ENCODE measurements at places on chromosomes 2 and 18. TPM values are rescaled to one million over a fixed set of nuclear protein-coding genes. Genes with fewer than 3 reads are reported as not detected.

- no peak for DNase-seq
Measured at GRCh38 chr2:75666911-75667310, 20.3 kb downstream of the MRPL19 start.

E2F6 gene
- 20.4 TPM for polyA plus RNA-seq

GRCh38 chr2:52639692-52640091, 1127.9 kb upstream of the CHAC2 start:
- no peak for DNase-seq

GRCh38 chr2:26399771-26400376, 1.8 kb upstream of the DRC1 start:
- no peak for DNase-seq

DNA sequence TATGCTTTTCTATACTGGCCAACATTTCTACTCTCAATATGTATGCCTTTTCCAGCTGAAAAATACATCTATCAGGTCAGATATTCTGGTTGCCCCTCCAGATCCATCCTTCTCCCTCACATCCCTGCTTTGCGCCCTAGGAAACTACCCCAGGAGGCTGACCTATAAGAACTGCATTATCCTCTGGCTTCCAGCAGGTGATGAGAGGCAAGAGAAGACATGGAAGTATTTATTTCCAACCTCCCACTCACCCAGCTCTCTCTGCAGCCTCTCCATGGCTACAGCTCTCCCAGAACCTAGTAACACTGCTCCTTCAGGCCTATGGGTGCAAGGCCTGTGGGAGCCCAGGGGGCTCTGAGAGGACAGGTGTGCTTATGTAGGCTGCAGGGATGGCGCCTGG, 42.9 kb downstream of the ARID5A start:
- no peak for DNase-seq

GRCh38 chr2:55917117-55917516, 6.5 kb downstream of the EFEMP1 start:
- no peak for DNase-seq

SCN3A gene
- 0.53 TPM for polyA plus RNA-seq

MOGAT1 gene
- not detected for polyA plus RNA-seq

DNA sequence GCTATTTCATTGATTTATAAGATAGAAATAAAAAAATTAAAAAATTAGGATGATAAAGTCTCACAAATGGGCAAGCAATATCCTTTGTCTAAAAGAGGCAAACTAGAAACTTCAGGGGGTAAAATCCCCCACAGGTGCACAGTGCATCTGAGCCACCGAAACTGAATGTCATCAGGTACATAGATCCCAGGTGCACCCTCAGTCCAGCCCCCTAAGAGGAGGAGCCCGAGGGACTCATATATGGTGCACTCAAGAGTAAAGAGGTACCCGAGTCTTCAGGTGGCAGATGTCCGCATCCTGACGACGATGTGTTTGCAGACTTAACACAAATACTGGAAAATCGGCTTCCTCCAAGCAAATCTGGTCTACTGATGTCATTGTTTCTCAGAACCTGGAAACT, 11.3 kb downstream of the QPCT start:
- no peak for DNase-seq

GPAT2 gene
- polyA plus RNA-seq = 5.6 TPM

DNA sequence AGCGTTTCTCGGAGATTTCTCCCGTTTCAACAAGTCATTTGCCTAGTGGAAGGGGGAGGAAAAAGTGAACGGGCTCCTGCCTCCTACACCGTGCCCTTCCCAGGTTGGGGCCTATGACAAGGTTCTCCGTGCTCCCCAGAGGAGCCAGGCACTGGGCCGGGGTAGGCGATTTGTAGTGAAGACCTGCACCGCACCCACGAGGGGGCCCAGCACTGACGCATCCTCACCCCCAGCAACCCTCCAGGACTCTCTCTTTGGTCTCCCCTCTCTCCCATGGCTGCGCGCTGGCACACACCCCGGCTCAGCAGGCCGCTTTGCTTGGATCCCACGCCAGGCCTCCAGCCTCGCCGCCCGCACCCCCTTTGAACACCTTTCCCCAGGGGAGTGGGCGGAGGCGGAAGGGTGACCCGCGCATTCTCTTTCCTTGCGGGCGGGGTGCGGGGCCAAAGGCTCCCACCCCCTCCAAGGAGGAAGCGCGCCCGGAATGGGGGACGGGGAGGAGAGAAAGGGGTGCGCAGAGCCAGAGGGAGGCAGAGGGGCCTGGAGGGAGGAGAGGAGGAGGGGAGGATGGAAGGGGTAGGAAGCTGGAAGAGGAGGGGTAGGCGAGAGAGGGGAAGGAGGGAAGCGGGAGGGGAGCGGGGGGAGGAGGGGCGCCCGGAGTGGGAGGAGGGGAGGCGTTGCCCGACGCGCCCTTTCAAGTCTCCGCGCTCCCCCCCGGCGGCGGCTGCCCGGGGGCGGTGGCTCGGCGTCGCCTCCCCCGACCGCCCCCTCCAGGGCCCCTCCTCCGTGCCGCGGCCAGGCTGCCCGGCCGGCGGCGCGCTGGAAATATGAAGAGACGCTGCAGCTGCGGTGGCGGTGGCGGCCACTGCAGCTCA, at the start of gene APCDD1:
TSS of gene APCDD1 (plus strand) at position 830 of the 875 bp plus-strand sequence. CDS start 347 bp downstream, outside the sequence.
- no peak for DNase-seq

GRCh38 chr2:111640480-111640879, 243.5 kb downstream of the ANAPC1 start:
- no peak for DNase-seq

GRCh38 chr18:49847524-49847923, 34.2 kb upstream of the ACAA2 start:
- no peak for DNase-seq

- no peak for DNase-seq
Measured at GRCh38 chr18:3485153-3486149, 35.5 kb downstream of the TGIF1 start.

CNTNAP5 gene
- 0.03 TPM for polyA plus RNA-seq

GRCh38 chr18:68803356-68803755, 5.5 kb downstream of the CCDC102B start:
- peak; percentile 73 for DNase-seq

DNA sequence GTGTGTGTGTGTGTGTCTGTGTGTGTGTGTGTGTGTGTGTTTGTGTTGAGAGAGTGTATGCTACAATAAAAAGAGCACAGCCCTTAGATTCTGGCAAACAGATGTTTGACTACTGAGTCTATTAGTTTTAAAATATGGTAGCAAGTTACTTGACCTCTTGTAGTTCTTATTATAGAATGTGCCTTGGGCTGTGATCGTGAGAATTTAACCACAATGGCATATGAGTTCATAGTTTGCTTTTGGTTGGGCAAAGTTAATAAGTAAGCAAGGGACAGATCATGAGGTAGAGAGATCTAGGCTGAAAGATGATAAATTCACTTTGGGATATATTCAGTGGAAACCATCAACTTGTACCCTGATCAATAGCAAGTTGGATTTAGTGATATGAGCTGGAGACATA, 334.3 kb upstream of the VWC2L start:
- no peak for DNase-seq

DNA sequence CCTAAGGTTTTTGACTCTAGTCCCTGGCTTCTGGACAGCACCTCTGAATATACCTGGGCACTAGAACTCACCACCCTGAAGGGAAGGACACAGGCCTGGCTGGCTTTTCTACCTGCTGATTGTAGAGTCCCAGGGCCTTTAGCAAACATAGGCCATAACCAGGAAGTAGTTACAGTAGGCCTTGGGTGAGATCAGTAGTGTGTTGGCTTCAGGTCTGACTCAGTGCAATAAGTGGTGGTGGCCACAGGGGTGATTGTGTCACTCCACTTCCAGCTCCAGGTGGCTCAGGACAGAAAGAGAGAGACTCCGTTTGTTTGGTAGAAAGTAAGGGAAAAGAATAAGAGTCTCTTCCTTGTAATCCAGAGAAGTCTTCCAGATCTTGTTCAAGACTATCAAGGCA, 101.7 kb upstream of the LGALSL start:
- DNase-seq = no peak

DNA sequence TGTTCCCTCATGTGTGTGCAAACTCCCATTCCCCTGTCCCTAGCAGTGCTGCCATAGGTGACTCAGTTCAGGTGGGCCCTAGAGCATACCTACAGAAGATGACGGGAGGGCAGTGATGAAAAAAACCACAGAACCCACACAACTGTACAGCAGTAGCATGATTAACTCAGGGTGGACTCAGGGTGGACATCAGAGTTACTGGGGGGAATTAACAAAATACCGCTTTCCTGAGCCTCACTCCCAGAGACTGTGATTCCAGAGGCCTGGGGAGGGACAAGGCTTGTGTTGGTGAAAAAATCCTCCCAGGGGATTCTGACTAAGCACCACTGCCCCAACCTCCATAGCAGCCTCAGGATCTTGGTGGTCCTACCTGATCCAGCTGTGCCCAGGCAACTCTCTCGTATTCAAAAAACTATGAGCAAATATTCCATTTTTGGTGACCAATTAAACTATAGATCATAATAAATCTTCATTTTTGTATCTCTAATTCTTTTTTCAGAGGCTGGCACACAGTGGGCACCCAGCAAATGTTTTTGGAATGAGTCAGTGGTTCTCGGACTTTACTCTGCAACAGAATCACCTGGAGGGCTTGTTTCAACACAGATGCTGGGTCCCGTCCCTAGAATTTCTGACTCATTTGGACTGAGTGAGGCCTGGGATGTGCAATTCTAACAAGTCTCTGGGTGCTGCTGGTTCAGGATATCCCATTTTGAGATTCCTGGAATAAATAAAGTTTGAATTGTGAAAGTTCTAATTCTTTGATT, 84.1 kb upstream of the NABP1 start:
- no peak for DNase-seq

GRCh38 chr2:227597036-227597435, 1.7 kb upstream of the SCYGR2 start:
- DNase-seq = peak; percentile 24

DNA sequence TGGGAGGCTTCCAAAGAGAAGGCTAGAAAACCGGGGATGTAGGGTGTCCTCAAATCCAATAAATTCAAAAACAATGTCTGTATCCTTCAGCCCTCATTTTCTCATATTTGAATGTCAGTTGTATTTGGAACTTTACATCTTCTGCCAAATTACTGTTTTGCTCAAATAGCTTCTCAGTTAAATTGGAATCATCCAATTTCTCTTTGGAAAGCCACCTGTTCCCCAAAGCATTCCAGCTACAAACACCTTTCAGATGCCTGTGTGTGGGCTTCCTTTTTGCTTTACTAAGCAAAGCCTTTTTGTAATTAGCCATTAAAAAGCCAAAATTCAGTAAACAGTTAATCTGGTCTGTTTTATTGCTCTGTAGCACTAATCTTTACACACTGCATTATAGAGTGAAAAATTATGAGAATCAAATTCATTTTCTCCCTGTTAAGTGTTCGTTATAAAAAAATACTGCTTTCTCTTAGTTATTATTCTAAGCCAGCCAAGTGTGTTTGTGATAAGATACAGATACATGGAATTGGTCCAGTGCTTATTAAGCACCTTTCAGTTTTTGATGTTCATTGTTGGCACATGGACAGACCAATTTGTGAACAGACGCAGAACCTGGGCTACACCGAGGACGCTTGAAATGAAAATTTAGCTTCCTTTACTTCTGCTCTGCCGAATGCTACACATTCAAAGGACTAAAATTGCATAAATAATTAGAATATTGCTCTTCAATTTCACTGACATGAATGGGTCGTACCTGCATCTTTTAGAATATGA, 151.6 kb downstream of the RTN4 start:
- DNase-seq = no peak

- no peak for DNase-seq
Measured at GRCh38 chr2:168645696-168646338, 156.6 kb upstream of the NOSTRIN start.

GRCh38 chr2:127199223-127199622, 20.9 kb downstream of the CYP27C1 start:
- DNase-seq = no peak

DNA sequence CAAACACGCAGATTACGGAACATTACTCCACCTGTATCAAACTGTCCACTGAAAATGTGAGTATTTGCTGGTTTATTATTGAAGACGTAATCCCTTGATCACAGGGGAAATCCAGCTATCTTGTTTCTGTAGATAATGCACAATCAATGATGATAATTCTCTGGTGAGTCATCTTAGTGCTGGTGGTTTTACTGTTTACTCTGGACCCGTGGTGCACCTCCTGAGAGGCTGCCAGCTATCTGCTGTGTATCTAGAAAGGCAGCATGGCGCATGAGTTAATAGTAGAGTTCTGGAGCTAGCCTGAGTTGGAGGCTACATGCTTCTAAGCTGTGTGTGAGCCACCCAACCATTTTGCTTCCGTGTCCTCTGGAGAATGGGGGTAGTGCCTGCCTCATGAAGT, 6.5 kb downstream of the NCAPH start:
- no peak for DNase-seq

FSHR gene
- polyA plus RNA-seq = 0.43 TPM

- no peak for DNase-seq
Measured at GRCh38 chr2:158808426-158808825, 13.3 kb downstream of the DAPL1 start.

DNA sequence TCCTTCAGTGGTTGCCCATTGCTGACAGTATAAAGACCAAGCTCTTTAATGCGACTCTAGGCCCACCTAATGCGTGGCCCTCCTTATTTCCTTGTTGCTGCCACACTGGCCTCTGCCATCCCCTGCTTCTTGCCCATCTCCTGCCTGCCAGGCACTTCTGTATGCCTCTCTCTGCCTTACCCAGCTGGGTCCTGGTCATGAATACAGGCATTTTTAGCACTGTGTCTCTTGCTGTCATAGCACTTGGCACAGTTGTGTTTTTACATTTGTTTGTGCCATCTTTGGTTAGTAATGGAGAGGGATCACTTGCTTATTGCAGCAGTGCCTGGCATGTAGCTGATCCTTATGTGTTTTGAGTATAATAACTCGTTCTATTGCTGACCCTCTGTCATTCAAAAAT, 38.7 kb downstream of the MAP4K4 start:
- no peak for DNase-seq

DNA sequence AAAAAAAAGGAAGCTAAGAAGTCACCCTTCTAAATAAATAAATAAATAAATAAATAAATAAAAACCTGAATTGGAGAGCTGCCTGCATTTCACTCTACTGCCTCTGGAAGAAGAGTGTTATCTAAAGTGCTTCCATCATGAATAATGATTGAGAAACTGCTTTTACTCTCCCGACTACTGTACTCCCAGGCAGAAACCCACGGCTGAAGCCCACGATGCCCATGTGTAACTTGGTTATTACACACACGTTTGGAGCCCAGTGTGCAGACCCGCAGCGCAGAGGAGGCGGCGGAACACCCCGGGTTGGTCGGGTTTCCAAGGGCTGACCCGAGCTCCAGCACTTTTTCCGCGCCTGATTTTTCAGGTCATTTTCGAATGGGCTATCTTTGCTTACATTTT, 697 bp upstream of the SPATS2L start:
- DNase-seq = no peak

DNA sequence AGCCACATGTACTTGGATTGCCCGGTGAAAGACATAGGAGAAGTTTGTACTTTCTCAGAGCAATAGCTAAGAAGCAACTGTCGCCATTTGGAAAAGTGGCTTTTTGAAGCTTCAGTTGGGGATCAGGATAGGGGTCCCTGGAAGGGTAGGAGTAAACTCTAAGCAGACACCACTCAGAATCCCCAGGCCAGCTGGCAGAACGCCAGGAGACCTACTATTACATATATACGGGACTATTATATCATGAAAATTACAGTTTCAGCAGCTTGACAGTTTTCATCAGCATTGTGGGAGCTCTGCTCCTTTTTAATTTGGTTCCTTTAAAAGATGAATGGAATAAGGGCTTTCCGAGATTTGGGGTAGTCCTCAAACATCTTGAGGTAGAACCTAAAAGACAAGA, 54.9 kb downstream of the SRD5A2 start:
- no peak for DNase-seq

GRCh38 chr2:75315436-75315835, 116.1 kb upstream of the TACR1 start:
- no peak for DNase-seq

HDLBP gene
- 339 TPM for polyA plus RNA-seq
